ENCODE measurements at places on chromosomes 16 and 17.
A peak's percentile ranks its signal among the peaks of the same experiment; 100 is the strongest.

DNA sequence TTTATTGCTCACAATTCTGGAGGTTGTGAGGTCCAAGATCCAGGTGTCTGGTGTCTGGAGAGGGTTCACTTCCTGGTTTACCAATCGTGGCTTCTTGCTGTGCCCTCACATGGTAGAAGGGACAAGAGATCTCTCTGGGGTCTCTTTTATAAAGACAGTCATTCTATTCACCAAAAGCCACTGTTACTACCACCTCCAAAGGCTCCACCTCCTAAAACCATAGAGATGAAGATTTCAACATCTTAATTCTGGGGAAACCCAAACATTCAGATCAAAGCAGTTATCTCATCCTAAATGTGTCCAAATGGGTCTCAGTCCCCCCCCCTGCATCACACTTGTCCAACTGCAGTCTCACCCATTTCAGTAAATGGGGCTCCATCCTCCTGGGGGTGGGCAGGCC is 132.9 kb upstream of the XYLT1 start:
- DNase-seq, result no peak

- peak; percentile 30 for DNase-seq
Observed at GRCh38 chr17:63985387-63986140, 12.6 kb upstream of the PRR29 start.

DNA sequence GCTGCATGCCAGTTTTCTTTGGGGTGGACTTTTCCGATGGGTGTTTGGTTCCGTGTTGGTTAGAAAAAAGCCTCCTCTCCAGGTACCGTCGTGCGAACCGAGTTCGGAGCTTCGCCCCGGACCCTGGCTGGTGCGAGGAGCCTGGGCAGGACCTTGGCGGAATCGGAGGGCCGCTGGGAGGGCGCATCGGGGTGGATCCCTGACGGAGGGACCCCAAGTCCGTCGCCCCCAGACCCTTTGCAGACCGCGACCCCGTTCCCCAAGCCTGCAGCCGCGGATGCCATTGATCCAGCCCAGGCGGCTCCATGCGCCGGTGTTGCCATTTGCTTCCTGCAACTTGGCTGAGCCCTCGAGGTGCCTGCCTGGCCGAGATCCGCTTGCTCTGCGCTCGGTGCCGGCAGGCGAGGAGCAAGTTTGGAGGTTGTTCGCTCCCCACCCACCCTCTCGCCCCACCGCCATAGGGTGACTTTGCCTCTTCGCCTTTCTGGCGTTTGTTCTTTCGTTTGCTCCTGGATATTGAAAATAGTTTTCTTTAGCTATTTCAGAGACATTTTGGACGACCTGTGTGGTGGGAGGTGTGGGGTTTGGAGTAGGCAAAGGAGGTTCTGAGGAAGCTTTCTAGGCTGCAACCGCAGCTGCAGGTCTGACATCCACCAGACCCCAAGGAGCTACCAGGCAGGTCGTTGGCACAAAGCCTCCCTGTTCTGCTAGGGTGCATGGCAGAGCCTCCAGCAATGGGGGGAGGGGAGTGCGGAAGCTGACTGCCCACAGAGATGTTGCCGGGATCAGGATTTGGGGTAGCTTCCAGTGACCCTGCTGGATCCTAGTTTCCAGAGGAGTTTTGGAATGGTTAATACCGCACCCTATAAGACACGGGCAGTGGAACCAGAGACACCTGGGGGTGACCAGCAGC is 58.2 kb downstream of the RAP1GAP2 start:
- DNase-seq, result peak; percentile 49

GRCh38 chr16:78749745-78750268 is 650.4 kb downstream of the WWOX start:
- no peak for DNase-seq

- DNase-seq, result no peak
Observed at GRCh38 chr17:49067163-49067562, 65.4 kb upstream of the B4GALNT2 start.

DNA sequence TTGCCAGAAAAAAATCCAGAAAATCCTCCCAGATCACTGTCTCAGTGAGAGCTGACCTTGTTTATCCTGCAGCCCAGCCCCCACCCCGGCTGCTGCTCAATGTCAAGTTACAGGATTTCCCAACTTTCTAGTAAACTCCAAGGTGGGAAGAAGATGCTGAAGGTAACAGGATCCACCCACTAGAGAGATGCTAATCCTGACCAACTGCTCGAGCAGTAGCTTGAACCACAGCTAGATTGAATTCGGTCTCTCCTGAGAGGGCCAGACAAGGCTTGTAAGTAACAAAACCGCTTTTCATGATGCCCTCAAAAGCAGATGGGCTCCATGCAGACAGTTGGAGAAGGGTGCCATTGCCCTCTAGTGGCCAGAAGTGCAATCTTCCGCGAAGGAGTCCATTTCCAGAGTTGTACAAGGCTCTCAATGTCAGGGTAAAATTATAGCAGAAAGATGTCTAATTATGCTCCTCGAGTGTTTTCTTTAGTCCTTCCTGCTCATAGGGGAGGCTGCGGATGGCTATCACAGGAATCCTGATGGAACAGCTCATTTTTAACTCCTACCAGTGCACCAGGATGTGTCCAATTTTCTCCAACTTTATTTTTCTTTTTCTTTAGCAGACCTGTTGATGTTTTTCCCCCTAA is 3.9 kb downstream of the CDH11 start:
- peak; percentile 65 for DNase-seq

- DNase-seq, result no peak
Observed at GRCh38 chr17:73547790-73548189, 96.5 kb downstream of the SDK2 start.

DNA sequence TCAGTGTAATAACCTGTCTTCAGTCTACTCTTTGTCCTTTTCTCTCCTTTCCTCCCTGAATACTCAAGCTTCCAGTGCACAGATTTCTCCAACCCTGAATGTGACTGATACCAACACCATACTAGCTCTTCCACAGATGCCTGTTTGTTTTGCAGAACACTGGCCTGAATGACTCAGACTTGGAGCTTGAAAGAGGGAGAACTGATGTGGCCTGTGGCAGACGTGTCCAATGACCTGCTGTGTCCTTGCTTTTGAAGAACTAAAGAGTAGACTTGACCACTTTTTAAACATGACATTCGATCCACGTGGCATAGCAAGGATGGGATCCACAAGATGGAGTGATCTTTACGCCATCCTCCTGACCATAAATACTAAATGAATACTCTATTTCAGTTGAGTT is 361.0 kb downstream of the WWOX start:
- no peak for DNase-seq

GRCh38 chr17:57485566-57485865 is 229.2 kb downstream of the MSI2 start:
- DNase-seq, result no peak

DNA sequence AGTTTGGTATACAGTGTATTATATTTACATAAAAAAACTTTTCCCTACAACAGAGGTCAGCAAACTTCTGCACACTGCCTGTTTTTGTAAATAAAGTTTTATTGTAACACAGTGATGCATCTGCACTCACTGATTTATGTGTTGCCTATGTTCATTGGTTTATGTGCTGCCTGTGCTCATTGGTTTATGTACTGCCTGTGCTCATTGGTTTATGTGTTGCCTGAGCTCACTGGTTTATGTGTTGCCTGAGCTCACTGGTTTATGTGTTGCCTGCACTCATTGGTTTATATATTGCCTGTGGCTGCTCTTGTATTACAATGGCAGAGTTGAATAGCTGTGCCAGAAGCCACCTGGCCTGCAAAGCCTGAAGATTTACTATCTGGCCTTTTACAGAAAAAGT is 81.6 kb downstream of the MYH11 start:
- DNase-seq, result no peak

DNA sequence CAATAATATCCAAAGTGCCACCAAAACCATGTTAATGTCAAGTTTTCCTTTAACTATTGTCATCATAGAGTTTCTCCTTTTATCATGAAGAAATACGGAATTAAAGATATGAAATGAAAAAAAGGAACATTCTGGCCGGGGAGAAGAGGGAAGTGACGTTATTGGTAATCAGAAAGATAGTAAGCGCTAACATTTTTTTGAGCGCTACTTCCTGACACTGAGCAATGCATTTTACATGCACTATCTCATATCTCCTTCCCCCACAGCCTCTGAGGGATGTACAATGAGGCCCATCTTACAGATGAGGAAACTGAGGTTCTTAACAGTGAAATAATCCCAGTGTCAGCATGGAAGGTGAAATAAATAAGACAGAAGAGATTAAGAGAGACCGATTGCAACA is 410.9 kb downstream of the SOX9 start:
- no peak for DNase-seq

DNA sequence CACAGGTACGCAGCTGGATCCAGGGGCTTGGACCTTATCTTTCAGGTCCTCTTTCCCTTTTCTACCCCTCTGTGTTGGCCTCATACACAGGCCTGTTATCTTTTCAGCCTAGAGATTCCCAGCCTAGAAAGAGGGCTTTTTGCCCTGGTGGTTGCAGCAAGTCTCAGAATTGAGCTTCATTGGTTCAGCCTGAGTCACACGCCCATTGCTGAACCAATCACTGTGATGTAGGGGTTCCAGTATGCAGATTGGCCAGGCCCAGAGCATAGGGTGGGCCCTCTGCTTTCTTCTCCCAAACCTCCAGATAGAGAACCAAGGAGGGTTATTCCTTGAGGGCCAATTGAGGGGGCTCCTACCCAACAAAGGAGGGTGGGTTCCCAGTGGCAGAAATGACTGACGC is 32.8 kb downstream of the GPT2 start:
- DNase-seq, result no peak

- DNase-seq, result no peak
Observed at GRCh38 chr17:72342627-72343527, 222.1 kb downstream of the SOX9 start.

DNA sequence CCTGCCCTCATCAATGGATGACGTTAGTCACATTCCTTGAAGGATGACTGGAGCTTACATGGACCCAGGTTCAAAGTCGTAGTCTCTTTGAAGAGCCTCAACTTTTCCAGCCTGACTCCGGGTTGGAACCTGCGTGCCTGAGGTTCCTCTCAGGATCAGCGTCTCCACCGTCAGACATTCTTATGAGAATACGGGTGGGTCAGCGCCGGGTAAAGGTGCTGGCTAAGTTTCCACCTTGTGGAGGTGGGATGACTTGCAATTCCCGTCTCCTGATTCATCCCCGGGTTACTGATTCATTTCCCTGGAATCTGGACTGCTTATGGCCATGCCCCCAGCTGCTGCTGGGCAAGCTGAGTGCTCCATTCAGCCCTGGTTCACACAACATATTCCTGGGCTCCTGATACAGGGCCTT is 38.9 kb upstream of the CMIP start:
- DNase-seq, result no peak

- DNase-seq, result no peak
Observed at GRCh38 chr17:64126918-64127317, 3.0 kb downstream of the ERN1 start.
